ENCODE measurements at places on chromosomes 5 and 9.

DNA sequence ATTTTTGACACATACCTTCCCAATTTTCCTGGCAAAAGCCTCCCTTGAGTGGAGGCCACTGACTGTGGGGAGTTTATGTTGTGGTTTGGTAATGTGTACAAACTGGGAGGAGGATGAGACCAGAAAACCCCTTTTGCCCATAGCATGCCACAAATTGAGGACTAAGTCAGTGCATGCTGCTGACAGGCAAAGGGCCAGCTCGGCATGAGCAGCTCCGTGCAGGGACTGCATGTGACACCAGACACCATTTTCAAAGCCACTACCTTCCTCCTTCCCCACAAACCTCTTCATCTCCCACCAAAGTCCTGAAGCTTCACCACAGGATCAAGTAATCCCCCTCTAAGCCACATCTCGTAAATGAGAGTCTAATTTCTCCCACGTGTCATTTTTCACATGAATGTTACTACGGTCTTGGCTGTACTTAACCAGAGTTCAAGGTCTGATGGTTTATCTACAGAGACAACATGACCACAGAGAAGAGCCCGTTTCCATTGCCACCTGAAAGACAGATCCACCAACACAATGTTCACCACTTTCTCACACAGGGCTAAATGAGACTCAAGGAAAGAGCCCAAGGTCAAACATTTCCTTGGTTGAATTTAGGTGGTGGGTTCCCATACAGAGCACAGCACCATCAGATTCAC lies 106.5 kb downstream of the NFIB start:
- DNase-seq: no peak

- DNase-seq: no peak
Measured at GRCh38 chr5:59040804-59041201, 457.9 kb downstream of the RAB3C start.

DNA sequence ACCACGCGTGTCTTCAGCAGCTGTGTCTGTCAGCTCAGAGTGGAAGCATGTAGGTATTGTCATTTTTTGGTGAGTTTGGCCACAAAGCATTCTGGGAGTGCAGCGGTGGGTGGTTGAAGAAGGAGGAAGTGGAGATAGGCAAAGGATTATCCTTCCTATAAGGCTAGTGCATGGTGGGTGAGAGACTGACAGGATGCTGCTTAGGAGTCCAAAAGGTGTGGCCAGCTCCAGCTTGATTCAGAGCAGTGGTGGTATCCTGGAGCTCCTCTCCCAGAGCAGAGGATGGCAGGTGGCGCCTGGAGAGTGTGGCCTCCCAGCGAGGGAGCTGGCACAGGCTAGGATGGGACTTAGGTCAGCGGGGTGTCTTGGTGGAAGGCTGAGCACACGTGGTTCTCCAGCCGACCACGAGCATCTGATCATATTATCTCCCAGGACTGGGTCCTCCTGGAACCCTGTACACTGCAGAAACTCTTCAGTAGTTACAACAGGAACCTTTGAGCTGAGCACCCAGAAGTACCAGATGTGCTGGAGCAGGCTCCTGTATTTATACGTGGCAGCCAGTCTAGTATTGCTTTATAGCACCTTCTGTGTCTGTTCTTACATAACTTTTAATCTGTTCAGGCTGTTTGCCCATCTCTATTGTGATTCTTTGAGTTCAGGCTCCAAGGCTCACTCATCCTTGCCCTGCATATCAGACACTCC lies 29.6 kb downstream of the MAML1 start:
- no peak for DNase-seq

- DNase-seq: no peak
Measured at GRCh38 chr5:112978836-112979235, 2.2 kb downstream of the DCP2 start.

- DNase-seq: no peak
Measured at GRCh38 chr9:112047538-112048066, 127.5 kb downstream of the SUSD1 start.

- DNase-seq: no peak
Measured at GRCh38 chr9:90121762-90122161, 517.0 kb downstream of the GADD45G start.

GRCh38 chr9:3177146-3177761 lies 333.4 kb upstream of the PUM3 start:
- no peak for DNase-seq

DNA sequence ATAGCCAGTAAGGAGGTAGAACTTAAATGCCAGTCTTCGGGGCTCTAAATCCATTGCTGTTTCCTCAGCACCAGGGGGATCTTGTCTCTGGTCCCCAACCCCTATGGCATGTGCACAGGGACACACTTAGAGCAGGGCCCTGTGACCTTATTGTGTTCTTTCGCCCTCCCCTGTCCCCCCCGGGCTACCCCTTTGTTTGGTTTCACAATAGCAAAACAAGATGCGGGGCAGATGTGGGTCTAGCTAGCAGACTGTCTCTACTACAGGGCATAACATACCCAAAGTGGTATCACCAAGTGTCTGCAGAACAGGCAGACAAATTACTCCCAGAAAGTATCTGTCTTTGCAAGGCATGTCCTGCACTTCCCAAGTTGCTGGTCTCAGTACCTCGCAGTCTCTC lies 2.1 kb downstream of the FBLL1 start:
- no peak for DNase-seq

DNA sequence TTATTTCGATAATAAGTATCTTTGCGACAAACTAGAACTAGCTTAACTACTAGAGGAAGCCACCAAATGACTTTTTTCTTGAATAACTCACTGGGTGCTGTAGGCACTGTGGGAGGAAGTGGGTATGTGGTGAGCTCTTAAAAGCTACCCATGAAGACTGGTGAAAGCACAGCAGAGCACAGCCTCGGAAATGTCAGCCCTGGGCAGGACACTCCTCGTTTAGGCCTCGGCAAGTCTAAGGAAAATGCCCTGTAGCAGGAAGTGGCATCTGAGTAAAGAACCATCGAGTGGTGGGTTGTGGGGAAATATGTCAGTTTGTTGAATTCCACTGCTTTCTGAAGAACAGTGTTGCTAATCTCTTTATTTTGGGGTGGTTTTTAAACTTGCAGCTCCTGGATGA lies 44.0 kb upstream of the NCS1 start:
- DNase-seq: no peak

- no peak for DNase-seq
Measured at GRCh38 chr5:68047035-68047434, 168.5 kb upstream of the PIK3R1 start.

DNA sequence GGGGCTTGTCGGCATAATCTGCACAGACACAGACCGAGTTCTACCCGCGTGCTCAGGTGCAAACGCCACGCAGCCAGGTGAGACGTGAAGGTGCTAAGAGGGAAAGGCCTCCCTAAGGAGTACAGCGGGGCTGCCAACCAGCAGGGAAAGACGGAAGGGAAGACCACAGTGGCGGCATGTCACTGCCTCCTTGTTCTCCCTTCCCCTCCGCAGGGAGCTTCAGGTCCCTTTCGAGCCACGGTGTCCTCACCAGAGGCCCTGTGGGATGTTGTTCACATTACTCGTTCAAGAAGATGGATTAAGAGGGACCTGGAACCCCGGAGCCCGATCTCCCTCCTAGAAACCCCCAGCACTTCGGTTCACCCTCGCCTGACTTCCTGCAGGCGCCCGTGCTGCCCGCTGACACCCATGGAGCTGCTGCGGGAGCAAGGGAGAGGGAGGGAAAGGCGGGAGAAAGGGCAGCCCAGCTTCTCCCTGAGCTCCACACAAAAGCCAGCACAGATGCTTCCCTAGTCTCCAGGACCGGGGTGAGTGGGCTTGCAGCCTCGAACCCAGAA lies 686 bp downstream of the BRD9 start:
- no peak for DNase-seq

- DNase-seq: no peak
Measured at GRCh38 chr9:38136386-38136785, 67.4 kb upstream of the SHB start.

DNA sequence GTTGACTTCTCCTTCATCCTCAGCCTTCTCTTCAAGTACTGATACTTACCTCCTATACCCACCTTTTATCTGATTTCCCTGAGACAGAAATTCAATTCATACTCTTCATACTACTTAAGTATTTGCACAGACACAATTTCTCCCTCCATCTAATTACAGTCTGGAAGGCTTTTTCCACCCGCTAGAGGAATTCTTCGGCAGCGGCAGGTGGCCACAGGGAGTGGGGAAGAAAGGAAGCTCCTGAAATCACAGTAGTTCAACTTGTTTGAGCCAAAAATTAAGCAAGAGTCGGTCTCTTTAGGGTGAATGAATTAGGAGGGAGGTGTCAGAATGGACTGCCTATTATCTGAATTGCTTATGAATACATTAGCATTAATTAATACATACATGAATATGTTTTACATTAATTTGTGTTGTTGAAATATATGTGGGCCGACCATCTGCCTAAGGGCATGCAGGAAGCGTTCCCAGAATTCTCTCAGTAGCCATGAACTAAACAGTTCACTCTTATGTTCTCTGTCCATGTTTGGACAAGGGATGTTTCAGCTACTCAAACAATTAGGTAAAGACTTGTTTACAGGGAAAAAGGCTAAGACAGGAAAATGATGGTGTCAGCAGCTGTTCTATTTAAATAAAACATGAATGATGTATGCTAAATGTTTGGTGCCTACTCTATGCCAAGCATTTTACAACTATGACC lies 101.4 kb upstream of the SMARCA2 start:
- DNase-seq: no peak

DNA sequence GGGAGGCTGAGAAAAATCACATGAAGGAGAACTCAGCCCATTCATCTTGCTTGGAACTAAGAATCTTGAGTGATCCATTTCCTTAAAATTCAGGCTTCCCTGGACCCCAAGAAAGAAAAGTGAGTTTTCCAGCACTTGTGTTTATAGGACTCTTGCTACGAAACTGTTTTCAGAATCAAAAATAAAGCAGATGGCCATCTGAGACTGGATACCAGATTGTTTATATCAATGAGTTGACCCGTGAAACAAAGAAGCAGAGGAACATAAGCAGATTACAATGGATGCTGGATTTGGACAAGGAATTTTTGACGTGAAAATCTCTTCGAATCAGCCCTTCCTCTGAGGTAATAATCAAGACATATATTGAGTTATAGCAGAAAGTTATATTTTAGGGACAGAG lies 223.2 kb downstream of the SYK start:
- DNase-seq: no peak

DNA sequence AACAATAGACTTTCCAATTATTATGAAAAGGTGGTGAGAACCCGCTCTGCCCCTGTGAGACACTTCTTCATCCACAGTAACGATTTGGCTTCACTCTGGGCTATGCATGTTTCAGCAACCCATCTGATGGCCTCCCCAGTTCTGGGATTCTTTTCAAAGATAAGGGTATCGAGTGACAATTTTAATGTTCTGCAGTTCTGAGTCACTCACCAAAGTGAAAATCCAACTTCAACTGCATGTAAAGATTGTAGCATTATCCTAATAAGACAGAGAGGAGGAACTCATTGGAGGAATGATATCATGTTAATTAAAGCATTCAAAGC lies 1078.3 kb upstream of the SEMA6A start:
- DNase-seq: no peak

DNA sequence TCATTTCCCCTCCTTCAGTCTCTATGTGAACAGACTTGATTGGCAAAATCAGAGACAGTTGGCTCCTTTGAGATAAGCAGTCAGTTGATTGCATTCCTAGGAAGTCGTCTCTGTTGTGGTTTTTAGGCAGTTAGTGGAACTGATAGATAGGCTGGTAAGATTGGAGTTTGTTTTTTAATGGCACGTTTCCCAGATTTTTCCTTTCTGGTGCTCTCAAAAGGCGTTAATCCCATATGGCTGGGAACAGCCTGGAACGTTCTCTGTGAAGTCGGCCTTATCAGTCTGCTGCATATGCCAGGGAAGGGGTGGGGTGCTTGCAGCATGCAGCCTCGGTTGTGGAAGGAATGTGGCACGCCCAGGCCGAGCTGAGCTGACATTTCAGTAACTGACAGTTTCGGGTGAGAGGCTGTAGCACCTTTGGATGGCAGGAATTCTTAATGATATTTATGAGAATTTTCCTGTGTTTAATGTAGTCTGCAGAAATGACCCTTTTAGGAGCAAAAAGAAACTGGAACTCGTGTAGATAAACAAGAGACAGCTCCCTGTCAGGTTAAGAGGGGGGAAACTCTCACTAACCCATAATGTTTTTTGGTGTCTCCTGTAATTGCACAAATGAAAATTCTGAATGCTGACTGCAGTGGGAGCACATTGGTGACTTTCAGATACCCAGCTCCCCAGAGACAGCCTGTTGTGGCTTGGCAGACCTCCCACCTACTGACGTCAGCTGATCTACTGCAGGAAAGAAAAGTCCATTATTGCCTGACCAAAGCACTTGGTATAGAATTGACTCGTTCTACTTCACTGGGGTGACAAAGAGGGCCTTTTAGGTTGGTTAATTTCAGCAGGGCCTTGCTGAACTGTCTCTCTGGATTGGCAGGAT lies 6.3 kb downstream of the SPTAN1 start:
- peak; percentile 86 for DNase-seq

- DNase-seq: no peak
Measured at GRCh38 chr9:7665874-7666273, 133.7 kb downstream of the DMAC1 start.

GRCh38 chr5:171651102-171651501 lies 134.5 kb upstream of the SMIM23 start:
- DNase-seq: no peak

DNA sequence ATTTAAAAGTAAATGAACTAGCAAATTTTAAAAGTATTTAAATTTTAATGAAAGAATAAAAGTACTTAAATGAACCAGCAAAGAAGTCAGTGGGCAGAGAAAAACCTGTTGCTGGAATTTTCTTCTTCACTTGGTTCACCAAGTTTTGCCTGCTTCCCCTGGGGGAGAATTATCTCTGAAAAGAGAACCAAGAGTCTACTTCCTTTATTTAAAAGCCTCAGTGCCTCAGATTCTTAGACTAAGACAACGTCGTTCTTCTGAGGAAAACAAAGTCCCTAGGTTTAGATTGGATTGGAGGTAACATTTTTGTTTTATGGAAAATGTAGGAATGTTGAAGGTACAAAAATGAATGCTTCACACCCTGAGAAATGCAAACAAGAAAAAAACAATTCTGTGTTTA lies 7.4 kb upstream of the KLF4 start:
- DNase-seq: no peak

DNA sequence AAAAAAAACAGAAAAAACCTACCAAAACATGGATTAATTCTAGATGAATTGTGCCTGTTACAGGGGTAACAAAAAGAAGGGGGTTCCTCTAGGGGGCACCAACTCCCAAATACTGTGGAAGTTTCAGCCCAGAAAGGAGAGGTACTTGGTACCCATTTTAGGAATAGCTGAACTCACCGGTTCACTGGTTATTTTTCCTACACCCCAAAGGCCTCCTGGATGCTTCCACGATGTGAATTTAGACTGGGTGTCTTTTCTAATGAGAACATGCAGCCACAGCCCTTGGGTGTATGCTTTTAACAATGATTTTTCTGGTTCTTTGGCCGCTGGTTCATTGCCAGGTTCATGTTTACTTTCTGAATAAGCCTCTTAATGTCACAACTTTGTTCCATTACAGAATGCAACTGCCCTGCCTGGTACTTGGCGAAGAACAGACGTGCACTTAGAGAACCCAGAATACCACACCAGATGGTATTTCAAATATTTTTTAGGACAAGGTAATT lies 46.7 kb downstream of the GARNL3 start:
- DNase-seq: no peak
